ENCODE measurements at places on chromosomes 4 and X.

GRCh38 chr4:97142893-97143292 is 1000.4 kb downstream of the STPG2 start:
- DNase-seq, result no peak

DNA sequence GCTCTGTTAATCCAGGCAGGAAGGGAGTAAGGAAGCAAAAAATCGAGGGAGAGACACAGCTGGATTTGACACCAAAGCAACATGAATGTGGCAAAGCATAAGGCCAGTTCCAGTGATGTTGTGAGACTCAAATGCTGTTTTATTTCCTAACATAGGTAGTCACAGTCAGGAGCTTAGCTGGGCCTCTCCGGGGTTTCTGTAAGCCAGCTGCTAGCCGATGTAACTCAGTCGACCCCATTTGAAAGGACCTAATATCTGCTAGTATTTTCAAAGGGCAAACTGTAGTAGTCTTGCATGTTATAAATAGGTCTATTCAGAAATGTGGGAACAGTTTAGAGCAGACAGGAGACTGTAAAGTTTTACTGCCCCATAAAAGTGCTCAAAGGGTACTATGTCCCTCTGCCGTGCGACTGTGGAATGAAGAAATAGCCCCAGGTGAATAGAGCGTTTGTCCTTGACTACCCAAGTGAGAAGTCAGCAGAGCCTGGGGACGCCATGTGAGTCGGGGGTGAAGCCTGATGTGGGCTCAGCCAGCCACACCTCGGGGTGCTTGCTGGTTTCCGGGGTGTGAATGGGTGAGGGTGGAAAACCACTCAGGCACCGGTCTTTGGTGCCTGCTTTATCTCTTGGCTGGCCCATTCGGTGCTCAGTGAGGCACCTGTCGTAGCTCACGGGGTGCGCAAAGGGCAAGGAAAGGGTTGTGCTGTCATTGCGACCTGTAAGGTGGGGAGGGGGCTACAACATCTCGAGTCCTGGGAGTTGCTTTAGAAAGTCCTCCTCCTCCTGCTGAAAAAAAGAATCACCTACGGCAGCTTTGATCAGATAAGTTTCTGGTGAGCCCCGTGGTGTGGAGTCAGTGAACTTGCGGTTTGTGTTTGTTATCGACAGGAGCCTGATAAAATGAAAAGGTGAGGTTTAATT is 745 bp downstream of the TRIM2 start:
- no peak for DNase-seq

DNA sequence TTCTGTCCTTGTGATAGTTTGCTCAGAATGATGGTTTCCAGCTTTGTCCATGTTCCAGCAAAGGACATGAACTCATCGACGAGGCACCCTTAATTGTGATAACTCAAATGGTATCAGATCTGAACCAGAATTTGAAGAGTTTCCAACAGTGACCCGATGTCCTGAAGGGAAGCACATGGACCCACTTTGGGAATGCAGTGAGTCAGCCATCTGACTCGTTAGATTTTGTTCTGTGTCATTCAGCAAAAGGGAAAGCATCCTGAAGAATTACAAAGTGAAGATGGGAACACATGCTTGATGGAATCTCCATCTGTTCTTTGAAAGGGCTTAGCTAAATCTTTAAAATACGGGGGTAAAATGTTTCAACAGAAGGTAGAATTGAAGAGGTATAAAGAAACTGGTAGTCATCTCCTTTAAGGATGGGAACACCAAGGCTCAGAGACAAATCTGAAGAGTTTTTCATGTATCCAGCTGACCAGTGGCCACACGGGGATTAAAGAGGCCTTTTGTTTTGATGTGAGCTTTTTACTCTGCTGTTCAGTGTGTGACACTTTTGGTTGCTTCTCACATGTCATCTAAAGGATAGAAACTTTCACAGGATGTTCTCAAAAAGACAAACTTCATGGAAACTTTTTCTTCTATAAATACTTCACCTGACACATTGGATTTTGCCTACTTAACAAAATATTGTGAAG is 393.8 kb downstream of the INPP4B start:
- no peak for DNase-seq

GRCh38 chrX:137025930-137026329 is 7.9 kb downstream of the GPR101 start:
- DNase-seq, result no peak

DNA sequence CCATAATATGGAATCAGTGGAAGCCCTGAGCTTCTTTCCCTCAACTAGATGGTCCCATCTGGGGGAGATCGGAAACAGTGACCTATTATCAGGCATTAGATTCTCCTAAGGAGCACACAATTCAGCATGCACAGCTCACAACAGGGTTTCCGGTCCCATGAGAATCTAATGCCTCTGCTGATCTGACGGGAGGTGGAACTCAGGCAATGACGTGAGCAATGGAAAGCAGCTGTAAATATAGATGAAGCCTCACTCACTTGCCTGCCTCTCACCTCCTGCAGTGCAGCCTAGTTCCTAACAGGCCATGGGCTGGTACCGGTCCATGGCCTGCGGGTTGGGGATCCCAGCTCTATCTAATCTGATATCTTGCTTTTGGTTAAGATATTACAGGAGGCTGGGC is 88.9 kb downstream of the COX7B2 start:
- DNase-seq, result no peak

DNA sequence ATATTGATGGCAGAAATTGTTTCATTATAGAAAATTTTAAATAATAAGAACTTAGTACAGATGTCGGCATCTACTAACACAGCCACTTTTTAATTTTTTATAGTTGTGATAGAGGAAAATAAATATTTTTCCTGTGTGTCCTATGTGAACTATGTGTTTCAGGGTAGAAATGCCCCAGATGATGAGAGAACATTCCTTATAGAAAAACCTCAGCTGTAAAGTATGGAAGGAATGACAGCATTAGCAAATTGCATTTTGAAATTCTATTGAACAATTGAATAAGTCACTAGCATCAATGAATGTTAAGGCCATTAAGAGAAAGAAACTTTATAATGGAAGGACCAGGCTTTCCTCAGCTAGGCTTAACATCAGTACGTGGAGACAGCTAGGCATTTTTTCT is 149.2 kb downstream of the CFAP299 start:
- DNase-seq, result no peak

- no peak for DNase-seq
Measured at GRCh38 chrX:39261446-39262147, 460.3 kb downstream of the MID1IP1 start.

GRCh38 chr4:143335979-143336780 is 496 bp upstream of the GAB1 start:
- no peak for DNase-seq

DNA sequence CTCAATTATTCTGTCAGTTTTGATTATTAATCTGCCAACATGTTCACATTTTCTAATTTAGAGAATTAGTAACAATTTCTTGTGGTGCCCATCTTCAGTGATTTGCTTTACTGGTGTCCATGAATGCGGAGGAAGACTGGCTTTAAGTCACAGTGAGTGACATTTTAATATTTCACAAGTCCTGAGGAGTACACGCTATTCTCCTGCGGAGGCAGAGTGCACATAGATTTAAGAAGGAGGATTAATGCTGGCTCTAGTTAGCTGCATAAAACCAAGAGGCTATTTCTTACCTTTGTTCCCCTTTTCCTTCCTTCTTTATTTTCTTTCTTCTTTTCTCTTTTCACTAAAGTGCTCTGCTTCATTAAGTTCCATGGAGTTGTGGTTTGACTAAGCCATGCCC is 495.2 kb upstream of the IGFBP7 start:
- no peak for DNase-seq

GRCh38 chr4:188430384-188430783 is 291.1 kb downstream of the TRIML1 start:
- no peak for DNase-seq

GRCh38 chr4:41323179-41323578 is 66.5 kb downstream of the UCHL1 start:
- no peak for DNase-seq

- no peak for DNase-seq
Measured at GRCh38 chr4:79047316-79047715, 108.1 kb upstream of the PAQR3 start.

DNA sequence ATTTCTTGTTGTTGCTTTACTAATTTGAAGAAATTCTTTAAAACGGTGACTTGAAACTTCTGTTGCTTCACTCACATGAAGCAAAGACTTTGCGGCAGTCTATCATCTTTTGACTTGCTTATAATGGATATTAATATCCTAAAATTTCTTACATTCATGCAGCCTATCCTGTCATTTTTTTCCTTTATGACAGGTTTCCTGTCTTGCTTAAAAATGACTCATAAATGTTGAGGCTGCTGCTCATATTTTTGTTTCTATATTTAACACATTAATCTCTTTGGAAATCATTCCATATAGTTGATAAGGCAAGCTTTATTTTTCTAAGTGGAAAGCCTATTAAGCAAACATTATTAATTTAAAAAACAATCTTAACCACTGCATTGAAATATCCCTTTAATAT is 176.6 kb upstream of the GALNTL6 start:
- DNase-seq, result no peak

DNA sequence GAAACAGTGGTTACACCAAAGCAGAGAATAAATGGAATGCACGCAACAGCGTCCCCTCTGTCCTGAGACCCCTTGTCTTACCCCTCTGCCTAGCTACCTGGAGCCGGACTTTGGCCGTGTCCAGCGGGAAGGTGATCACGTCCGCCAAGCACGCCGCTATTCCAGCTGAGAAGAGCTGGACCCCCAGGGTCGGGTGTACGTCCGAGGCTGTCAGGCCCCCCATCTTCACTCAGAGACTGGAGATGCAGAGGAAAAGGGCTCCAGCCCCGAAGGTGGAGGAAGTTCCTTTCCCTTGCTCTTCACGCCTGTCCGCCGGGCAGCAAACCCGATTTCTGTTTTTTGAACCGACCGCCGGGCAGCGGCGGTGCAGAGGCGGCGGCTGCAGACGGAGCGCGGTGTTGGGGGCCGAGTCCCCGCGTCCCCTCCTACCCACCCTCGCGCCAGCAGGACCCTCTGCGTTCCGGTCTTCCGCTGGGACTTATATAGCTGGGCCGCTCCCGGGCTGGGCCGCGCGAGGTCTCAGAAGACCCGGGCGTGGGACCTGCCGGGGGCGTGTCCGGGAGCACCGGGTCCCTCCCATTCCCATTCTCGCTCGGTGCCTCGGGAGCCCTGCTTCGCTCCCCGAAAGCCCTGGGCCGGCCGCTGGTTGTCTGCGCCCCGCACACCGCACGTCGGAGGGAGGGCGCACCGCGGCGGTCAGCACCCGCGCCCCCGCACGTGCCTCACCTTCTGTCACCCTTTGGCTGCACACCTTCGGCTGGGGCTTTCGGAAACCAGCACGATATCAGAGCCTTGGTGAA is at the start of gene UCP1:
Gene UCP1, minus strand, starts transcription at position 455 of the 800 bp plus-strand sequence. Its CDS starts 232 bp downstream, at position 223.
- DNase-seq, result no peak

DNA sequence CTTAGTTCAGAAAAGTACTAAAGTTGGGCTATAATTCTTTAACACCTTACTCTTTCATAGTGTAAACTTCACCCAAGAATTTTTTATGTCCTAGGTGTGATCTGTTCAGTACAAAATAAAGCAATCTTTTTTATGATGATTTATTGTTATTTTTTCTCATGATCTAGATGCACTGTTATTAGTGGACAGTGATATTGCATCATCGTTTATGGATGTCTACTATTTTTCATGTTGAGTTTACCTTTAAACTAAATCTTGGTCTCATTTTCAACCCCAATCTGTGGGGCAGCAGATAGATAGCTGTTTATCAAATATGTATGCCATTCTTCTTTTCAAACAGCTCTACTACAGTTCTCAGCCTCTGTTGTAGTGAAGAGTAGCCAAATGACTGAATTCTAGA is 215.4 kb downstream of the UGT8 start:
- no peak for DNase-seq

GRCh38 chr4:184000457-184001396 is 95.6 kb downstream of the STOX2 start:
- no peak for DNase-seq

DNA sequence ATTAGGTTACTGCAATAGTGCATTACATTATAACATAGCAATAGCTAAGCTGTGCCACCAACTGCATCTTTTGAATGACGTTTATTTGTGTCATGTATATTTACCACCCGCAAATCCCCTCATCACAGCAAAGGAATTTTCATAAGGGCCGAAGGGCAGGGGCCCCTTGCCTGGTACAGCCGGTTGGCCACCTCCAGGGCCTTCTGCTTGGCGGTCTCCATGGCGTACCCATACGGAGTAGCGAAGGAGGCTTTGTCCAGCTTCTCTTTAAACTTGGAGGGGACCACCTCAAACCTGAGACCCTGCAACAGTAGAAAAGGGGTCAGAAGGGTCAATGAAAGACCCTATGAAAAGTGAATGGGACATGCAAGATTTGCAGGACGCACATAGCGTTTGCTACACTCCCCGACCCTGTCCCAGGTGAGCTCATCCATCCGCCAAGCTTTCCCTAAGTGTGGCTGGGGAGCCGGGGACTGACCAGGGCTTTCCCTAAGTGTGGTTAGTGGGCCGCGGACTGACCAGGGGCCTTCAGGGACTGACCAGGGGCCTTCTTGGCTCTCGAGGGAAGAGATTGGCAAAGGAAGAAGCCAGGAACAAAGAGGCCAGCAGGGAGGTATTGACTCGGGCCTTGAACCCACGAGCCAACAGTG is 10.6 kb downstream of the ASMTL start:
- DNase-seq, result no peak

DNA sequence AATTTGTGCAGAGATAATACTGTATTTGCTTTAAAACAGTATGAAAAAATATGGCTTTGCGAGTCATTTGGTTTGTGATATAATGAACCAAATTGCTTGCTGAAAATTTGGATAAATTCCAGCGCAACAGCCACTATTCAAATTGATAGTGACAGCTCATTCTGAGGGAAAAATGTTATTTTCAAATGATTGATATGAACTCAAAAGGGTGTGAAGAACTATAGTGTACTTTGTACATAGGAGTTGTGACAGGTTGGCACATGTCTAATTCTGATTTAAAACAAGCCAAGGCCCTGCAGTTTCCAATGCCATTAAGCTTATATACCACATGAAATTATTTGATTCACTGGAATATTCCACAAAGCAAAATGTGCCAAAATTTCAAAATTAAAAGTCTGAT is 1628.9 kb upstream of the AGA start:
- DNase-seq, result no peak

DNA sequence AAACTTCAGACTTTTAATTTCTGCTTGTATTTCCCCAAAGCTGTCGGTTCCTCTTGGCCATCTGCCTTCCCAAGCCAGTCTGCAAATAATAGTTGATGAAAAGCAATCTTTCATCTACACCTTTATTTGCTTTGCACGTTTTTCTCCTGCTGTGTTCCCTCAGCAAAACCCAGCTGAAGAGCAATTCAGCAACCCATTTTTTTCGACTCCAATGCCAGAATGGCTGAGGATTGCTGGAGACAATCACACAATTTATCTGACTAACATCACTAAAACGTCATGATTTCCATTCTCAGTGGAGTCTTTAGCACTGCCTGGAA is 94.3 kb downstream of the GPRIN3 start:
- no peak for DNase-seq

DNA sequence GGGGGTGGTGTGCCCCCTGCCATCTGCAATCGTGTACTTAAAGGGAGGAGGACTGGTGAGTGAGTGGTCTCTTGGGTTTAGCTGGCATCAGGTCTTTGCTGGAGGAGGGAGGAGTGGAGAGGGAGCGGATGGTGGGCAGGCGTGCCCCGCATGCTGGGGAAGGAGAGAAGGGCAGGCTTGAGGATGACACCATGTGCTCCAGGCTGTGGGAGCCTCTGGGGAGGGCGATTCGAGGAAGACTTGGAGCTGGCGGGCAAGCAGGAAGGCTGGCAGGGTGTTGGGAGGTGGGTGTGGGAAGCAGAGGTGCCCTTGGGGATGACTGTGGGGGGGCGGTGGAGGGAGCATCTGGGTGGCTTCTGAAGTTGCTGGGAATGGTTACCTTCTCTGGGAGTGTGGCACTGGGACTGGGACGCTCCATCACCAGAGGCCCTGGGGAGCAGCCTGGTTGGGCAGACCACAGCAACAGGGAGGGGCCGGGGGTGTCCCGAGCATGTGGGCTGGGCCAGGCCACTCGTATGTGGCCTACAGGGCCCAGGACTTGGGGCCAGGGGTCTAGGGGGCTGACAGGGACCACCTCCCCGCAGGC is 30.8 kb upstream of the AFAP1 start:
- no peak for DNase-seq

Data from non-pigmented ciliary epithelial cell (primary cell).